ENCODE measurements at places on chromosomes 3 and 15.

GRCh38 chr3:116341381-116341780 lies 103.9 kb downstream of the LSAMP start:
- no peak for DNase-seq

GRCh38 chr3:171072432-171072831 lies 45.9 kb upstream of the SLC2A2 start:
- DNase-seq, result no peak

DNA sequence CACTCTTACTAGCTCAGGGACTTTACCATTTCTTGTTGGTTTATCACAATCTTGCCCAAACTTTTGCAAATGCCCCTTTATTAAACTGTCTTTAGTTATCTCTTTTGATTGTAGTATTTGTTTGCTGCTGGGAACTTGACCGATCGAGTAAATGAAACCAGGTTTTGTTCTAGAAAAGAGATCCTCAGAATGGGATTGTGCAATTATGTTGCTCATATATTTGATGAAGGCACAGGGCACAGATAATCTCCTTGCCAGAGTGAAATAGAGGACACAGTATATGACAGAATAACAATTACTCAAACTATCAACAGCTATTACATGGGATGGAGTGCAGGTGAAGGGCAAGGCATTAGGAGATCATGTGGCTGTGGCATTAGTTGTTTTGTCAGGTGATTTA lies 216.6 kb upstream of the RASGRP1 start:
- DNase-seq, result no peak

DNA sequence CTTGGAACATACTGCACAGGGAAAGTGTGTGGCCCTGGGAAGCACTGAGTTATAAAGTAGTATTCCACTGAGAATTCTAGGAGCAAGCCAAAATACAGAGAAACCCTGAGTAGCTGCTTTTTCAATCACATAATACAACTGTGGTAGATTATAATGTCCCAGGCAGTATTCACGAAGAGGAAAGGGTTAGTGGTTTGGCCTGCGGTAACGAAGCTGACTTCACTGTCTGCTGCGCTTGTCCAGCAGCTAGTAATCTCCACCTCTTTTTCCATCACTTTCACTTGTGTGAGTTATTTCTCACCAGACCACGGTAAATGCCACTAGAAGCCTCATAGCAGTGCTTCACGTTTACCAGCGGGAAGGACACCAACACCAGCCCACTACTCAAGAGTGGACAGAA lies 34.4 kb downstream of the RPL39L start:
- DNase-seq, result no peak

All from stimulated activated CD4-positive, alpha-beta T cell treated with anti-CD3 and anti-CD28 coated beads, Interleukin-1b, Interleukin-23, amount 100 ng/mL, for 1 hour (primary cell).